Muscle of back (tissue), 13 donors: ENCODE measurements at places on chromosomes 4 and X. TPM values are rescaled to one million over a fixed set of nuclear protein-coding genes. Genes with fewer than 3 reads are reported as not detected.

PRMT9 gene
- polyA plus RNA-seq, result 13.2 TPM

CLCN4 gene
- 14.3 TPM for polyA plus RNA-seq

GRCh38 chr4:120886191-120886590 is 36.3 kb downstream of the PRDM5 start:
- peak; percentile 42 for DNase-seq

F8A1 gene
- 5.8 TPM for polyA plus RNA-seq
